H4 (cell line): ENCODE measurements at places on chromosomes 2 and 18.

- no peak for DNase-seq
Measured at GRCh38 chr2:120543899-120544298, 191.8 kb upstream of the GLI2 start.

- DNase-seq: no peak
Measured at GRCh38 chr2:20012282-20013125, at the start of gene MATN3. Gene MATN3 (minus strand): TSS chr2:20012668. CDS start chr2:20012631, 37 bp downstream.

GRCh38 chr2:105804266-105804665 lies 59.6 kb downstream of the NCK2 start:
- DNase-seq: peak; percentile 23

GRCh38 chr2:53233759-53234547 lies 533.7 kb upstream of the CHAC2 start:
- no peak for DNase-seq

GRCh38 chr2:204591225-204591624 lies 46.0 kb downstream of the PARD3B start:
- no peak for DNase-seq

DNA sequence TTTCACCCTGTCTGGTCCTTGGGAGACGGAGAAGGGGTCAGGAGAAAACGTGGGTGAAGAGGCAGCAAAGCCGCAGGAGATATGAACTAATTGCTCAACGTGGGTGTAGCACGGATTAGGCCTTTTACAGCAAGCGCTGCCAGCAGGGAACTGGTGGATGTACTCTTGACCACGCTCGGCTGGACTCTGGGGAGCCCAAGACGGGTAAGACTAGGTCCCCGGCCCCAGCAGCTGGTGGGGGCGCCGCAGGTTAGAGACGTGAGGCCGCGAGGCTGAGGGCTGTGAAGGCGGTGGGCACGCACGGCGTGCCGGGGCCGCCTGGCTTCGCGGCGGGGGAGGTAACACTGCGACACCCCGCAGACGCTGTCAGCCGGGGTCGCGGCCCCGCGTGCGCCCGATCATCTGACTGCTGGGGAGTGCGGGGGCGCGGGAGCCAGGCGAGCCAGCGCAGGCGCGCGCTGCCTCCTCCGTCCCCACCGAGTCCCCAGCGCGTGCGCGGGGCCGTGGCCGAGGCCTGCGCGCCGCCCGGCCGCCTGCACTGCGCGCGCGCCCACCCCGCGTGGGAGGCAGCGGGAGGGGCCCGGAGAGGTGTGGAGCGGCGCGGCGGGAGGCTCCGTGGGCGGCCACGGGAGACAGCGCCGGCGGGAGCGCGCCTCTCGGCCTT lies at the start of gene CLIP4:
CLIP4 (plus strand) TSS at position 470 of the 664 bp plus-strand sequence. CDS start 5,974 bp downstream, outside the sequence.
- no peak for DNase-seq

GRCh38 chr18:54835944-54836343 lies 7.7 kb downstream of the RAB27B start:
- DNase-seq: no peak

DNA sequence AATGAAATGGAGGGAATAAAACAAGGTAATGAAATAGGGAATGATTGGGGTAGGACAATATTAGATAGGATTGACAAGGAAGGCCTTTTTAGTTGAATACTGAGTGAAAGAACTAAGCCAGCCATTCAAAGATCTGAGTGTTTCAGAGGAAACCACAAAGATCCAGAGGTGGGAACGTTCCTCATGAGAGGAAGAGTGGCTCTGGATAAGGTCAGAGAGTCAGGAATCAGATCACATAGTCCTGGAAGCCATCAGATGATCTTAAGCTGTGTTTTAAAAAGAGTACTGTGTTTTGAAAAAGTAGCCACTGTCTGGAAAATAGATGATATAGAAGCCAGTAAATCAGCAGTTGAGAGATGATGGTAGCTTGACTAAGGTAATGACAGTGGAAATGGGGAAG lies 11.8 kb downstream of the TTLL4 start:
- no peak for DNase-seq

- DNase-seq: no peak
Measured at GRCh38 chr2:215603440-215603839, 167.6 kb upstream of the FN1 start.

- DNase-seq: peak; percentile 22
Measured at GRCh38 chr2:181457741-181458425, 697 bp downstream of the ITGA4 start.

DNA sequence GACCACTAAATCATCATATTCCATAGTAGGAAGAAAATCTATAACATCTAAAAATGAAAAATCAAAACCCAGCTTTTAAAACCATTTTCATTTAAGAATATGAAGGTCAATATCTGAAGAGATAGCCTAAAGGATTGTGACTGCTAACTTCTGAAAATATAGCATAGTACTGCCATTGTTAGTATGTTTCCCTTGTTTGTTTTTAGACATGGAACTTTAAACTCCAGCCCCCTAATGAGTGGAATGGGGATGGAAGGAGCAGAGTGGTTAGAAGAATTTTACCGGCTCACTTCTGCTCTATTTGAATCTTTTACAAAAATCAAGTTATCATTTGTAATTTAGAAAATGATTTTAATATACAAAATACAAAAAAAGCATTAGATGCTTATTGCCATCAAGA lies 169.0 kb downstream of the CD226 start:
- no peak for DNase-seq

GRCh38 chr18:12287131-12287681 lies 20.8 kb upstream of the TUBB6 start:
- no peak for DNase-seq

DNA sequence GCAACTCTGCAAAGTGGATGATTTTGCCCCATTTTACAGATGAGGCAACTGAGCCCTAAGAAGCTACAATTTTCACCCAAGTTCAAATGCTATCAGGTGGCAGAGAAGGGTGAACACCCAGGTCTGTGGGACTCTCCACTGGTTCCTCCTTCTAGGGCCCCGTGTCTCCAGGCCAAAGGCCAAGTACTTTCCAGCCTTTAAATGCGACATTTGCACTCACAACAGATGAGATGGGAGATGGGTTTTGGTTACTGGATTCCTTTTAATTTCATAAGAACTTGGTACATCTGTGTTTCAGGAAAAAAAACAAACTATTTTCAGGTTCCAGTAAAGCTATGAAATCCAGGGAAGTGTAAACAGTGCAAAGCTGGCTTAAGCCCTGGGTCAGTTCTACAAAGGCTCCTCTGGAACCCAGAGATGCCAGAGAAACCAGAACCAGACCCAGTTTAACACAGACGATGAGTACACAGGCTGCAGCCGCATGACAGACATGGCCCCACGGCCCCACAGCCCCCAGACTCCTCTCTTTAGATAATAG lies 361.7 kb downstream of the ANAPC1 start:
- no peak for DNase-seq

GRCh38 chr2:236824836-236825235 lies 255.2 kb downstream of the ACKR3 start:
- DNase-seq: no peak
